ENCODE measurements at places on chromosomes 1 and 21.

- DNase-seq = peak; percentile 28
These were observed 132.2 kb downstream of the SYT2 start for GRCh38 chr1:202578001-202578504.

DNA sequence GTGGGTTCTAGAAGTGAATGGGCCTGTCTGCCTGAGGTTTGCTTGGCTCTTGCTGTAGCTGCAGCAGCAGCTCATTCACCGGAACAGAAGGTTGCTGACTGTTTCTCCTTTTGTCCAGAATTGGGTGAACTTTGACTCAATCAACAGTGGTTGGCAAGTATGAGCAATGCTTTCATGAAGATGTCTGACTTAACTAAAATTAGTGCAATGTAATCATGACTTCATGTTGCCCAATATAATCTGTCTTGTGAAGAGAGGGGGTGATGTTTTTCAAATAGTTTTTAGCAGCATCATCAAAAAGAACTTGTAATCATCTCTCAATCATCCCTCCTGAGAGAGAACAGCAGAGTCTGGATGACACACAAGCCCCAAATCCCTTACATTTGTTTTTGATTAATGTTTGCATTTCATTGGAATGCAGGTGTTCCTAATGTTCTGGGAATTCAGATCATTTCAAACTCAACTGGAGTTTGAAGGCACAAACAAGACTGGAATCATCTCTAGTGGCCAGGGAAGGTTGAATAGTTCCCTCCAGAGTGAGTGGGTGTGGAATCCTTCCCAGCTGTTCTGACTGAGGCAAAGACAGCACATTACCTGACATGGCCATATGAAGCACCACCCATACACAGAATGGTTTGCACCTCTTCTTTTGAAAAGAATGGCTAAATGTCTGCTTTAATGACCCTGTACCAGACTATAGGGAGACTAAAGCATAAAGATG lies 82.9 kb downstream of the HLX start:
- peak; percentile 92 for DNase-seq

- DNase-seq = no peak
These were observed 7.7 kb downstream of the DUSP10 start for GRCh38 chr1:221734187-221734586.

DNA sequence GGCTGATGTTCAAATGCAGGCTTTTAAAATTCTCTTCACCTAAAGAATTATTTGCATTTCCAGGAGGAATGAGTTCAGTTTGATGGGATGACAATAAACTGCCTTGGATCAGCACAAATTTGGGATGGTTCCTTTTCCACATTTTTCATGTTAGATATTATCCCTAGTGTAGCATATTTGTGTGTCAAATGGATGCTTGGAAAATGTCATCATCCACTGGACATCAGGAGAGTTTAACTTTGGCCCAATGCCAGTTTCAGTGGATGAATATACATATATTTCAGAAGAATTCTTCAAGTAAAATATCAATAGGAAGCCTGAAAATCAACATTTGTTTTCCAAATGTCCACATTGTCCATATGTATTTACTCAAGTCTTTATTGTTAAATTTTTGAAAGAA lies 116.5 kb upstream of the COL24A1 start:
- DNase-seq = no peak

DNA sequence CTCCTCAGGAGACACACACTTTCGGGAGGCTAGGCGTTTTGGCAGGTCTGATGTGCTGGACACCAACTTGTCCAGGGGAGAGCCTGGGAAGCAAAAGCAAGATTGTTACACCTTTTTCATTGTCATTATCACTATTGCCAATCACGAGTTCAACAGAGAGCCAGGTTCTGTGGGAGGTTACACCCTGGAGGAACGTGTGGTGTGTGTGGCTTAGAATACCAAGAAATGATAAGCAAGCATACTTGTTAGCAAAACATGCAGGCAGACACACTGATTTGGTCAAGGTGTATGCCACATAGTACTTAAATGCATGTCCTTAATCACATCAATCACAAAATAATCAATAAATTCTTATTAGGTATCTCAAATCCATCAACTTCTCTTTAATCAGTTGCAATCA lies 16.1 kb downstream of the HMGCS2 start:
- no peak for DNase-seq

GRCh38 chr1:154342132-154342531 lies 16.8 kb downstream of the ATP8B2 start:
- no peak for DNase-seq

DNA sequence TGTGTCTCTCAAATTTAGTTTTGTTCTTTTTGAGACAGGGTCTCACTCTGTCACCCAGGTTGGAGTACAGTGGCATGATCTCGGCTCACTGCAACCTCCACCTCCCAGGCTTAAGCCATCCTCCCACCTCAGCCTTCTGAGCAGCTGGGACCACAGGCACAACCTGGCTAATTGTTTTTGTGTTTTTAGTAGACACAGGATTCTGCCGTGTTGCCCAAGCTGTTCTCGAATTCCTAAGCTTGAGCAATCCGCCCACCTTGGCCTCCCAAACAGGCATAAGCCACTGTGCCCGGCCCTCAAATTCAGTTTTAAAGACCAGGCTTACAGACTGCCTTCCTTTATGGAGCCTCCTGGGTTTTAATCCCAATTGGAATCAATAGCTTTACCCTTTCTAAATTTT lies 83.7 kb upstream of the SELENON start:
- no peak for DNase-seq

DNA sequence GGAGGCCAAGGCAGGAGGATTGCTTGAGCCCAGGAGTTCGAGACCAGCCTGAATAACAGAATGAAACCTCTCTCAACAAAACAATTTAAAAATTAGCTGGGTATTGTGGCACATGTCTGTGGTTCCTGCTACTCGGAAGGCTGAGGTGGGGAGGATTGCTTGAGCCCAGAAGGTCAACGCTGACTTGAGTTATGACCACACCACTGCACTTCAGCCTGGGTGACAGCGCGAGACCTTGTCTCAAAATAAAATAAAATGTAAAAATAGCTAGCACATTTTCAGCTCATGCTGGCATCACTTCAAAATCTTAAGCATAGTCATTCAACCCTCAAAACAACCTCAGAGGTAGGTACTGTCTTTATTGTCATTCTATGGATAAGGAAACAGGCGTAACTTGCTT lies 6.4 kb downstream of the JAK1 start:
- DNase-seq = no peak

GRCh38 chr1:233904633-233905415 lies at the start of gene SLC35F3:
Gene SLC35F3, plus strand, starts transcription at chr1:233904676.
- no peak for DNase-seq

DNA sequence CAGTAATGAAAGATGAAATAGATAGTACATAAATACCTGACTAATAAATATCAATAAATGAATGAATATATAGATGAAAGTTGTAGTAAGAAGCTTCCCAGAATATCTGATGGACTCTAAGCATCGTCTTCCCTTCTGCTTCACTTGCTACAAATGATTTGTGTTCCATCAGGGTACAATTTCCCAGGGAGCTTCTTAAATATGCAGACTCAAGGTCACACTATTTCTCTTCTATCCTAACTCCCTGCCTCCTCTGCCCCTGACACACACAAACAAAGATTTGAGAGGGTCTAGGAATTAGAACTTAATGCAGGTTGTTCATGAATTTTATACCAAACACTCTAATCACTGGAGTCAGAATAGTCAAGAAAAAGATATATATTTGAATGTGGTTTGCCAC lies 415.9 kb upstream of the TMPRSS15 start:
- no peak for DNase-seq

GRCh38 chr21:42093186-42093585 lies 22.1 kb downstream of the UMODL1 start:
- no peak for DNase-seq

- DNase-seq = no peak
These were observed 201.2 kb upstream of the L1TD1 start for GRCh38 chr1:61993331-61993961.

GRCh38 chr1:68178821-68179490 lies 53.4 kb downstream of the WLS start:
- DNase-seq = no peak

DNA sequence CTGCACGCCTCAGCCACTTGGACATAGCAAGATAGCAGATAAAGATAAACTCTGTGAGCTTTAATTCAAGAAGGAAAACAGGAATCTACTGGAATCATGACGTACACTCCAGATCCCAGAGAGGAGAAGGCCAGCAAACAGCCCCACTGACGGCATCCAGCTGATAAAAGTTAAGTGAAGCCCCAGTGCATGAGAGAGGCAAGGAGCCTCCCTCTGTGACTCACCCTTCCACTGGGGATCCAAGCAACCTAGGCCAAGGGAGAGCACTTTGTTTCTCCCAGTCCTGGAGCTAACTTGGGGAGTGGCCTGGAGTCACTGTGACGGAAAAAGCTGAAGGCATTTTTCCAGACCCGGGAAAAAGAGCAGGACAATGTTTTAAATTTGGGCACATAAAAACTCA lies 270.0 kb downstream of the AKT3 start:
- no peak for DNase-seq

GRCh38 chr1:14486401-14487201 lies 111.9 kb upstream of the KAZN start:
- peak; percentile 94 for DNase-seq

- no peak for DNase-seq
These were observed 86.8 kb upstream of the VAV3 start for GRCh38 chr1:108051631-108052377.

GRCh38 chr21:27277110-27277509 lies 310.2 kb upstream of the ADAMTS5 start:
- DNase-seq = no peak

DNA sequence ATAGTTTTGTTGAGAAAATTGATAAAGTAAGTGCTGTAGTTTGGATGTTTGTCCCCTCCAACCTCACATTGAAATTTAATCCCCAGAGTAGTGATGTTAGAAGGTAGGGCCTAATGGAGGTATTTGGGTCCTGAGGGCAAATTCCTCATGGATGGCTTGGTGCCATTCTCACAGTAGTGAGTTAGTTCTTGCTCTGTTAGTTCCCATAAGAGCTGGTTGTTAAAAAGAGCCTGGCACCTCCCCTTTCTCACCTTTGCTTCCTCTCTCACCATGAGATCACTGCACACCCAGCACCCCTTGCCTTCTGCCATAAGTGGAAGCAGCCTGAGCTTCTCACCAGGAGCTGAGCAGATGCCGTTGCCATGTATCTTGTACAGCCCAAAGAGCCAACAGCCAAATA lies 354.8 kb upstream of the NFIA start:
- DNase-seq = no peak

DNA sequence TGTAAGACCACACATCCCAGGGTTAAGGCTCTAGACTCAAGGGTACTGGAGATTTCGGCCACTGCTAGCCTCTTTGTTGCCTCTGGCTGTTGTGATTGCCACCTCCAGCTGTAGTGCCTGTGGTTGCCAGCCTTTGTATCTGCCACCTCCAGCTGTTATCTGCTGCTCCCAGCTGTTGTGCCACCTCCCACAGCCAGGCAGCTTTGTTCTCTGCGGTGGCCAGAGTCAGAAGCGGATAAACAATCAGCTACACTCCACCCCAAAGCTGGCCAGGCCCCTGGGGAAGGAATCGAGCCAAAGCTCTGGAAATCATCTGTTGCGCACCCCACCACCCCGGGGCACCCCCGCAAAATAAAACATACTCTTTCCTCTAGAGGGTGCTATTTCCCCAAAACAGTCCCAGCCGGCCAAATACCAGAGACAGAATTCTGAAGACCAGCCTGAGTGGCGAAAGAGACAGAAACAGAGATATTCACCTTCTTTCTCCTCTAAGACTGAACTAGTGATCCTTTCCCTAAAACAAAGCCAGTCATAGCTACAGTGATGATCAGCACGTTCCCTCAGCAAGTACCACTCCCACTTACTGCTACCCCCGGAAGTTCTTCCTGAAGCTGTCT lies 14.8 kb upstream of the PIGM start:
- DNase-seq = no peak

DNA sequence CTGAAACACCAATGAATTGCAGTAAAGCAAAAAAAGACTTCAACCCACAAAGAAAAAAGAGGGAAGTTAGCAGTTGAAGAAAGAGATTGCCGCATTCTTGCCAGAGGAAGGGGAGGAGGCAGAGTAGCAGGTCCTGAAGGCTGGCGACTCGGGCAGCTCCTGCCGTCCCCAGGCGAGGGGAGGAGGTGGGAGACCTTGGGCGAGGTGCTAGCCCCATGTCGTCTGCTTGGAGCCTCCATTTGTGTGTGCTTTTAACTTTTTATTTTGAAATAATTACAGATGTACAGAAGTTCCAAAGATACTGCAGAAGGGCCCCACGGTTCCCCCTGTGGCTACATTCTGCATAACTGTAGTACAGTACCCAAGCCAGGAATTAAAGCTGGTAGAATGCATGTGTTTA lies 6.7 kb downstream of the TRPM2 start:
- no peak for DNase-seq

- DNase-seq = no peak
These were observed 88.7 kb downstream of the CD247 start for GRCh38 chr1:167429612-167430011.

GRCh38 chr21:46060596-46061061 lies 37.3 kb upstream of the COL6A2 start:
- peak; percentile 99 for DNase-seq

DNA sequence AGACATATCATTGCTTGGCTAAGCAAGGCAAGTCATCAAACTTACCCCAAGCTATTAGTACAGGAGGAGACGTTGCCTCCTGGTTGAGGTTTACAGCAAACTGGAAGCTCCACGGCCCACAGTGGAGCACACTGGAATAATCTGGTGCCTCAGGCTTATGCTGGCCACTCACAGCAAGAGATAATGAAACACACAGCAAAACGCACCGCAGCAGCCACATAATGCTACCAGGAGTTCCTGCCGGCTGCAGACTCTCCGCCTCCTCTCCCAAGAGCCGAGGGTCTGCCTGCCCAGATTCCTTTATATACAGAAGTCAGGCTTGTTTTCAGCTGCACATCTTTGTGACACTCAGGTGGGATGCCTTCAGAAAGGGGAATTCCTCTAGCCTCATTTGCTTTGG lies 306 bp downstream of the ZP4 start:
- DNase-seq = no peak

GRCh38 chr1:114314098-114314497 lies 160.4 kb upstream of the SYT6 start:
- no peak for DNase-seq

DNA sequence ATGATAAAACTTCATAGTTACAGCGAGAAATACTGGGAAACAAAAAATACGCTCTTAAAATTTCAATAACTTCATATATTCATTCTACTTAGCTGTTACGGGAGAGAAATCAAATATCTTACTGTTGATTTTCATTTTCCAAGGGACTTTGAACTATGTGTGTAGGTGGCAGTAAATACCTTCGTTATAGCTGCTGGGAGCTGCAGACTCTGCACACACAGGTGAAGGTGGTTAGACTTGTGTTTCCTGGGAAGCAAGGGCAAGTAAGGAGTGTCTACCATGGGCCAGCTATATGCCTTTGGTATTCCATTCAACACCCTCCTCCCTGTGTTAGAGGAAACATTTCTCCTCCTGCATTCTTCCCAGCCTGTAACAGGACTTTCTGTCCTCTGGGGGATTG lies 51.4 kb upstream of the DIRAS3 start:
- DNase-seq = no peak

DNA sequence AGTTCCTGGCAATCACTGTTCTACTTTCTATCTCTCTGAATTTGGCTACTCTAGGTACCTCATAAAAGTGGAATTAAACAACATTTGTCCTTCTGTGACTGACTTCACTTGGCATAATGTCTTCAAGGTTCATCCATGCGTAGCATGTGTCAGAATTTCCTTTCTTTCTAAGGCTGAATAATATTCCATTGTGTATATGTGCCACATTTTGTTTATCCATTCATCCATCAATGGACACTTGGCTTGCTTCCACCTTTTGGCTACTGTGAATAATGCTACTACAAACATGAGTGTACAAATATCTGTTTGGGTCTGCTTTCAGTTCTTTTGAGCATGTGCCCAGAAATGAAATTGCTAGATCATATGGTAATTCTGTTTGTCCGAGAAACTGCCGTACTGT lies 14.7 kb downstream of the CACHD1 start:
- no peak for DNase-seq

GRCh38 chr1:234315091-234315541 lies 58.1 kb upstream of the COA6 start:
- DNase-seq = no peak
